Left renal cortex interstitium (tissue), 4 donors: ENCODE measurements at places on chromosomes 3 and 15.

DNA sequence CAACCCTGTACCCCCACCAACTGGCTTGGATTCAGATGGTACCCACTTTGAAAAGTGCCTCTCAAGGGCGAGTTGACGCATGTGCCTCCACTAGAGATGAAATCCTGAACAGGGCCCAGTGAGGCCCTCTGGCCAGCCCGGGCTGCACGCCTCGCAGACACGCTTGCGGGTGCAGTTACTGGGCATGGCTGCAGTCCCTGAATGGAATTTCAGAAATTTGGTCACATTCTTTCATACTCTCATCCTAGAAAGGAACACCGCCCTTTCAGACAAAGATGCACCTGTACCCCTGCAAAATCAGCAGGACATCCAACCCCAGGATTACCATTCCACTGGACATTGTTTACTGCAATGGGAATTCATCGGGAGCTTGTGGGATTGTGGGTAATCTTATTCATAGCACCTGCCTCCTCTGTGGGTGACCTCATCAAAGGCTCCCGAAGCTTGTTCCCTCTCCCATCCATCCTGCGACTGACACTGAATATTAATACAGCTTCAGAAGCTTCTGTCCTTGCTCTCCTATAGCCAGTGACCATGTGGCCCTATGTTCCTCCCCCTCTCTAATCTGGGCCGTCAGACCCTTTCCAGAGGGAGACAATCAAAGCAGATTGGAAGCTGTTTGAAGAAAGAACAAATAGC, 42.5 kb upstream of the TPM1 start:
- DNase-seq = no peak

DNA sequence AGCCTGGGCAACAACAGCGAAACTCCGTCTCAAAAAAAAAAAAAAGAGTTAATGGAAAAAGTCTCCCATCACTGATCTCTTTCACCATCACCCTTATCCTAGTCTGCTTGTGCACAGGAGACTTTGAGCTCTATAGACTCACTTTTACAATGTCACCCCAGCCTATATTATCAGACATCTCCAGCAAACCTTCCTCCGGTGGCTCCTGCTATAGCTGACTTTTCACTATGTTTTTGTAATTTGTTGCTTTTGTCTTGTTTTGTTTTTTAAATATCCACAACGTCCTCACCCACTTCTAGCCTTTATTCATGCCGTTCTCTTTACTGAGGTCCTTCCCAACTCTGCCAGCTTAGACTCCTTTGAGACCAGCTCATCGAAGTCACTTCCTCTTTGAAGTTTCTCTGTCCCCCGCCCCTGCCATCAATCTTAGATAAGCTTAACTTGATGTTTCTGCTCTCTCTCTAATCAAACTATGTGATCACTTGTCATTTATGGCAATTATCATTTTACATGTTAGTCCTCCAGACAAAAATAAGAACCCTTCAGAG, 82.7 kb upstream of the CHD2 start:
- DNase-seq = no peak

DNA sequence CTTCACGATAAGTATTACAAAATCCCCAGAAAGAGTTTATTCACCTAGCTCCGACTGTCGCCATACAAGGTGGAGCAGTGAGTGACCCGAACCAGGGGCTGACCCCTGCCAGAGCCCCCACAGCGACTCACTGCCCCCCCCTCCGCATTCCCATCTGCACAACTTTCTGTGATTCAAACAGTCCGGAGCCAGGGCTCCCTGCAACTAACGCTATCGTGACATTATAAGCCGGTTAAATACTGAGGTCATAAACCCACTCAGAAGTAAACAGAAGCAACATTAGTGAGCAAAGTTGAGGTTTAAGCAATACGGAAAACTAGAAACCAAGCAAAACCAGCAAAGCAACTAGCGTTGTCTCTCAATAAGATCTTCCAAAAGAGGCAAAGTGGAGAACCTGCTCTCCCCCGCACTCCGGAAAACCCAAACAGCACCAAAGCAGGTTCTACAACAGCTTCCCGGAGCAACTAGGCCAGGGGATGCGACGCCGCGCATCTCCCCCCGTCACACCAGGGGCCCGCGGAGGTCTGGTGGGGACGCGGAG, 642 bp downstream of the SCAP start:
- peak; percentile 24 for DNase-seq

- no peak for DNase-seq
Measured at GRCh38 chr3:58474348-58474911, 17.5 kb upstream of the KCTD6 start.

DNA sequence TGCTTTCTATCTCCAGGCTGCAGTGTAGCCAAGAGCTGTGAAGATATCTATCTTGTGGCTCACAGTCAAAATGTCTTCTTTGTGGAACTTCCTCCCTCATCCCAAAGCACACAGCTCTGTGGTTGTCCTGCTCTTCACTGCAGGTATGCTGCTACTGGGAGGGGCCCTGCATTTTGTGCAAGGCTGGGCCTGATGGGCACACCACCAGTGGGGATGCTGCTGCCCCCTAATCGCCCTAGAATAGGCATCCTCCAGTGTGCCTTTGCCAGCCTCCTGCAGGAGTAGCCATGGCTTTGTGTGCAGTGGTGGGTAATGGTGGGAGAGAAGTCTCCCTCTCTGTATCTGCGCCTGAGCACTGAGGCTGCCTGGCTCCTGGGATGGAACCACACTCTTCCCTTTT, 297.3 kb downstream of the DOCK3 start:
- no peak for DNase-seq

DNA sequence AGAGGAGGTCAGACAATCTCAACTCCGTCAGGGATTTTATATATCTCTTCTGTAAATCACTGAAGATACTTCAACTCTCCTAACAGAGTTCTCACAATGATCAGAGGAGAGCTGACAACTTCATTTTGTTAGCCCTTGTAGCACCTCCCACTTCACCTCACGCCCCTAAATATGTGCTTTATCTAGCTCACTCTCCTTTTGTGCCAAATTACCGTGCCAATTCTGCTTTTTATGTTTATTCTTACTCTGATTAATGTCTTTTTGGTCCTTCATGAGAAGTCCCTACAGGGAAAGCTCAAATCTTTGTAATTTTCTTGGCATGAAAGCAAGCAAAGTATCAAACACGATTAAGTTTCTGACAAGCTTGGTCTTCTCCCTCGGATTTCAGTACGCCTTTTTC, 636.1 kb upstream of the NAALADL2 start:
- no peak for DNase-seq

DNA sequence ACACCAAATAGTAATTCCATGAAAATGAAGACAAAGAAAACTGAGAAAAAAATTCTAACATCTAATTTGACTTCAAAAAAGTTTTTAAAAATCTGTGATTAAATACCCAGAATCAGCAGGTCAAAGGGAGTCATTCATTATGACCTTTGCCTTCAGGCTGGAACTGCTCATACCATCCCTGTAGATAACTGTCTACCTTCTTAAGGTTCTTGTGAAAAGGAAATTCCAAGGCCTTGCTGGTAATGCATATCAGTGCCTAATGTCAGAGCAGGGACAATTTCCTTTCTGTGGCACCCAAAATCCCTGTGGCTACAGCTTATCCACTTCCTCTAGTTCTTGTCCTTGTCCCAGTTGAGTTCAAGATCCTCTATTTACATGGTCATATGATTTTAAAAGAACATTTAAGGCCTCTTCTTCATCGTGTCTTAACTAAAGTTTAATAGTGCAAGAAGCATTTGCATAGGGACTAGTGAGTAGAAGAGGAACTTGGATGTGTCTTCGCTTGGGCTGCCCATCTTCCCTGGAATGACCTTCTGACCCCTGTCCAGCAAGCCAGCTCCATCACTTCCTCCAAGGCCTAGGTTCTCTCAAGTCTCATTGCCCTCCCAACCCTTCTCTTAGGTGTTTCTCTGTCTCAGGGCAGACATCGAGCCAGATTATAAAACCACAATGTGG, 8.7 kb upstream of the PLCL2 start:
- DNase-seq = no peak

- no peak for DNase-seq
Measured at GRCh38 chr3:414063-414462, 217.5 kb downstream of the CHL1 start.

- no peak for DNase-seq
Measured at GRCh38 chr3:190172751-190173150, 52.1 kb upstream of the P3H2 start.

- DNase-seq = no peak
Measured at GRCh38 chr15:45604326-45604725, 17.1 kb downstream of the BLOC1S6 start.

- DNase-seq = no peak
Measured at GRCh38 chr3:42066516-42067181, 24.5 kb upstream of the TRAK1 start.

- no peak for DNase-seq
Measured at GRCh38 chr15:60017538-60018520, 13.7 kb downstream of the FOXB1 start.

- DNase-seq = no peak
Measured at GRCh38 chr3:35383719-35384555, 255.4 kb upstream of the ARPP21 start.

GRCh38 chr3:138875754-138876664, 41.3 kb upstream of the PIK3CB start:
- no peak for DNase-seq

GRCh38 chr3:95289295-95289694, 1226.4 kb downstream of the NSUN3 start:
- no peak for DNase-seq

- DNase-seq = no peak
Measured at GRCh38 chr3:133804896-133805295, 719 bp upstream of the SRPRB start.

DNA sequence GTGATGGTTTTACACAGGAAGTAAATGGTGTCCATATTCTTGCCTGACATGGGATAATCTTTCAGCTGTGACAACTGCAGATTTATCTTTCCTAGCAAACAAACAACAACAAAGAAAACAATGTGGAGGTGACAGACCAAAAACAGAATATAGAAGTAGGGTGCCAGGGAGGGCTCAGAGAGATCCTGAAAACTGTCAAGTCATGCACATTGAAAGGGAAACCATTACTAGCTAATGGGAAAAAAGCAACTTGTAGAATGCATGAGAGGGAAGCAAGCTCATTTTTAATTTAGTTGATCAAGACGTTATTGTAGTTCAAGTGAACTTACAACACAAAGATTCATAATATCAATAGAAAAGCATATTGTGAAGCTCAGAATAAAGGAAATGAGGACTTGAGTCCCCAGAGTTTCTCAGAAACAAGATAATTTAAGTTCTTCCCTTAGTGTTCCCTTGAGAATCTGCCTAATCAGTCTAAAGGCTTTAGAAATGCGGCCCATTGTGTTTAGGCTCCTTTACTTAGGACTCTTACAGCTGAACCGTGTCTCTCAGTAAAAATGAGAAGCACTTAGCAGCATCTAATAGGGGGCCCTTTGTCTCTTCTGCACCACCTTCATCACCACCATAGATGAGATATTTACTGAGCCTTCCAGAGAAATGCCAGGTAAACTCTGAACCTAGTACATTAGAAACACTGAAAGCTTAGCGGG, 115.6 kb upstream of the CADPS start:
- no peak for DNase-seq

DNA sequence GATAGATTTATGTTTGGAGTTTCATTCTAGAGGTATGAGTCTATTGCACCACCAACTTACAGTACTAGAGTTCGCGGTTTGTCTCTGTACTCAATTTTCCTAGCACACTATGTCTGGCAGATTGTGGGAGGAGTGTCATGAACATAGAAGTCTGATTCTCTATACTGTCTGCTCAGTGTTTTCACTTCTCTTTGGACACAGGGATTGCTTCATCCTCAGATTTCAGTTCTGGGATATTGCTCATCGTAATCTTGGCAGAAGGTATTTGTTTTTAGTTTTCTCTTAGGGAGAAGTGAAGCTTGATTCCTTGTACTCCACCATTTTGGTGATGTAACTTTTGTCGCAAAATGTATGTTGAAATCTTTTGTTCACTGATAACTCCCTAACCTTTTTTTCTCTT, 27.8 kb upstream of the AZI2 start:
- no peak for DNase-seq

- DNase-seq = no peak
Measured at GRCh38 chr3:66717806-66718205, 217.0 kb upstream of the LRIG1 start.

GRCh38 chr3:31133541-31133940, 239.1 kb upstream of the GADL1 start:
- DNase-seq = no peak

GRCh38 chr3:16326724-16327349, 61.8 kb downstream of the OXNAD1 start:
- no peak for DNase-seq

- no peak for DNase-seq
Measured at GRCh38 chr3:44359146-44359751, 20.7 kb downstream of the TCAIM start.

DNA sequence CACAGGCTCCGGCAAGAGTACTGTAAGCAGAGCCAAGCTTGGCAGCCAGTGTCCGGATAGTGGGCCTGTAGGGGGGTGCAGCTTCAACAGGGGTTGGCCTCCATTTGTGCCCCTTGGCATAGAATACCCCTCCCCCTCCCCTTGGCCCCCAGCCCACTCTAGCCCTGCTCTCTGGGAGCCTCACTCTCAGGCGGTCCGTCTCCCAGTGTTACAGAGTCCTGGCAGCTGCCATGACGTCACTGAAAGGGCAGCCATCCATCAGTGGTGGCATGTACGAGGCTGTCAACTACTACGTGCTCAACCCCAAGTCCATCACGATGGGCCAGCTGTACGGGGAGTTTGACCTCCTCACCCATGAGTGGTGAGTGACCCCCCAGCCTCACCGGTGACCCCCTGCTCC, 50.4 kb downstream of the DNAH1 start:
- no peak for DNase-seq

DNA sequence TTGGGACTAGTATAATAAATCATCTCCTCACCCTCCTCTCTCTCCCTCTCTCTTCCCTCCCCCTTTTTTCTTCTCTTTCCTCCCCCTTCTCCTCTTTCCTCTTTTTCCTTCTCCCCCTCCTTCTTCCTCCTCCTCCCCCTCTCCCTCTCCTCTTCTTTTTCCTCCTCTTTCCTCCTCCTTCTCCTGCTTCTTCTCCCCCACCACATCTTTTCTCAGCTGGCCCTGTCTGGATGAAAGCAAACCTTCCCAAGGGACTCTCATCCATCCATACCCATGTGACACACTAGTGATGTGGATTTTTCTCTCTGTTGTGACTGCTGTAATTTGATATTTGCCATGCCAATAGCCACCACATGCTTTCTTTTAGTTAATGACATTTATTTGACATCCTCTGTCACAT, 127.2 kb downstream of the EBLN2 start:
- DNase-seq = no peak

DNA sequence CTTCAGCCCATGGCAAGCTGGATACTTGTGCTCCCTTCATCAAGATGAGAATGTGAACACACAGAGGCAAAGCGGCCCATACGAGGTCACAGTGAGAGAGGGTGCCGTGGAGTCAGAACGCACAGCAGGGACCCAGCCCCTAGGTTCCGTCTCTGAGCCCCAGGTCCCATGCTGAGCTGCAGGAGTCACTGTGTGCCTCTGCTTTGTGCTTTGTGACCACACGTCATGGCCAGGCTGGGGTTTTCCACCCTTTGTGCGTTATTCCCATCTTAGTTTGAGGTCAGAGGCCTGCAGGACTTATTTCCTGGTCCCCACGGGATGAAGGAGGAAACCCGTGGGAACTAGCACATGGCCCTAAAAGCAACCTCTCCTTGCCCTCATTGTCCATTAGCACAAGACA, 140.3 kb downstream of the TJP1 start:
- no peak for DNase-seq
